SJSA1 (cell line): ENCODE measurements at places on chromosomes 7 and 10. TPM values are rescaled to one million over a fixed set of nuclear protein-coding genes. Genes with fewer than 3 reads are reported as not detected.

- H3K27ac ChIP-seq = peak overlapping the region; percentile 63
- peak; percentile 46 for DNase-seq
- H3K36me3 ChIP-seq = peaks cover 42% of the 10 kb centered on the region
- H3K4me3 ChIP-seq = peak overlapping the region; percentile 96
- H3K4me1 ChIP-seq = peaks cover 19% of the 10 kb centered on the region
Observed at GRCh38 chr7:157139111-157139809, 534 bp downstream of the UBE3C start.

GPR15LG gene
- not detected in 2 replicates for total RNA-seq

TAC1 gene
- total RNA-seq = not detected in 2 replicates

GRCh38 chr7:51238981-51239495, 77.6 kb downstream of the COBL start:
- H3K27me3 ChIP-seq = no peaks in the 10 kb centered on the region
- DNase-seq = no peak
- H3K27ac ChIP-seq = no peak overlapping the region
- no peak overlapping the region for H3K4me3 ChIP-seq
- no peaks in the 10 kb centered on the region for H3K4me1 ChIP-seq

DNA sequence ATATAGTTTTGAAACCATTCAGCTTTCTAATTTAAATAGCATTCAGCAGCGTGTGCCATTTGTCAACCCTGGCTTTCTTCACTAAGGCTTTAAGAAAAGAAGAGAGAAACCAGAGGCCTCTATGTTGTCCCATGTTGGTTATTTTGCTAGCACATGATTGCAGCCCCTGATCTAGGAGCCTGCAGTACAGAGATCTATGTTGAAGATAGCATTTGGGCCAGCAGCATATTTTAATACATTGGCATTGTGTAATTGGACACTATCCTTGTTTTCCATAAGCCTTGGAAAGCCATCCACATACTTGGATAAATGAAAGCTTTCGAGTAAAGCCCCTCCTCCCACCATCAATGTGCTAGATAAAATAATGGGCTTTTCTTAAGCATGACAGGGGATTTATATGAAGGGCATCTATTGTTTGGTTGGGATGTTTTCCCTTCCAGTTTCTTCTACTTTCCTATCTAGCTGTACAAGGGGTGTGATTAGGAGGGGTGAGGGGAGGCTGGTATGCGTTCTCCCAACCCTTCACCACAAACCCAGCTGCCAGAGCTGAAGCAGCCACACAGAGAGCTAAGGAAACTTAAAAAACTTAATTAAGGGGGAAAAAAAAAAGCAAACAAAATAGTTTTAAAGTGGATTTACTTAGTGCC, 23.1 kb upstream of the SDHAF3 start:
- H3K27me3 ChIP-seq = no peaks in the 10 kb centered on the region
- 0 out of 2 replicates have a peak, but pooled peaks cover 3% of the 10 kb centered on the region for H3K4me1 ChIP-seq
- no peak overlapping the region for H3K27ac ChIP-seq
- H3K36me3 ChIP-seq = no peaks in the 10 kb centered on the region
- no peak overlapping the region for H3K4me3 ChIP-seq

- peaks cover 16% of the 10 kb centered on the region for H3K4me1 ChIP-seq
- no peaks in the 10 kb centered on the region for H3K27me3 ChIP-seq
- no peaks in the 10 kb centered on the region for H3K36me3 ChIP-seq
- no peak overlapping the region for H3K4me3 ChIP-seq
- peak; percentile 74 for DNase-seq
Observed at GRCh38 chr7:24477398-24478136, 95.7 kb upstream of the PALS2 start.

DNA sequence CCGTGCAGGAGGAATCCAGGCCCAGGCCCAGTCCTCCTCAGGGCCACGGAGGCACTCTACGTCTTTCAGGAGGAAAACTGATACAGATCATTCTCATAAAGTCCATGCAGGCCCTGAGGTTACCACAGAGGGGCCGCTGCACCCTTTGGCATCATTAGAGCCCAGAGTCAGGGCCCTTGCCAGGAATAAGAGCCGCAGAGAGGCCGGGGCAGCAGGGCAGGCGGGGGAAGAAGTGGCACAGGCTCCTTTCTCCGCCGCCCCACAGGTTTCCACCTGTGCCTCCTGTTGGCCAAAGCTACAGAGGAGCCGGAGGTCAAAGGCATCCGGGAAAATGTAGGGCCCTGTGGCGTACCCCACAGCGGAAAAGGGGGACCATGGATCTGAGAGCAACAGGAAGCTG, 366.6 kb upstream of the SHH start:
- peaks cover 12% of the 10 kb centered on the region; the same call in 1 of the 2 replicates for H3K27me3 ChIP-seq
- no peak overlapping the region for H3K4me3 ChIP-seq
- H3K27ac ChIP-seq = no peak overlapping the region
- H3K36me3 ChIP-seq = no peaks in the 10 kb centered on the region
- no peak for DNase-seq

ADIRF gene
- total RNA-seq = not detected in 2 replicates

DNA sequence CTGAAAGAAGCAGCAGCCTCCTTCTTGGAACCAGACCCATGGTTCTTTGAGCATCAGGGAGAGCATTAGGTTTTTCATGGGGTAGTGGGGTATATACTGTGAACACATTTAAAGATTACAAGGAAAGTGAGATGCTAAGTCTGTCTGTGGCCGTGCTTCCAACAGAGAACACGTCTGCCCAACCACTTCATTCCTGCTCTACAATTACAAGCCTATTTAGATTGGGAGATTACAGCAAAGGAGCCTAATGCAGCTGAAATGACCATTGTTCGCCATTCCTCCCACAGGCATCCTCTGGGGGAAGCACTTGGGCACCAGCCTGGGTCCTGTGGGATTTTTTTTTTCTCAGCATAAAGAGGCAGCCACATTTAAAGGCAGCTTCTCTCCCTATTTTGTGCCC, 536.4 kb downstream of the XPNPEP1 start:
- no peak for DNase-seq
- no peaks in the 10 kb centered on the region for H3K4me1 ChIP-seq
- no peak overlapping the region for H3K4me3 ChIP-seq
- no peaks in the 10 kb centered on the region for H3K27me3 ChIP-seq
- H3K27ac ChIP-seq = no peak overlapping the region
- no peaks in the 10 kb centered on the region for H3K36me3 ChIP-seq

CCT6A gene
- 312 and 414 TPM in 2 replicates for total RNA-seq

DNA sequence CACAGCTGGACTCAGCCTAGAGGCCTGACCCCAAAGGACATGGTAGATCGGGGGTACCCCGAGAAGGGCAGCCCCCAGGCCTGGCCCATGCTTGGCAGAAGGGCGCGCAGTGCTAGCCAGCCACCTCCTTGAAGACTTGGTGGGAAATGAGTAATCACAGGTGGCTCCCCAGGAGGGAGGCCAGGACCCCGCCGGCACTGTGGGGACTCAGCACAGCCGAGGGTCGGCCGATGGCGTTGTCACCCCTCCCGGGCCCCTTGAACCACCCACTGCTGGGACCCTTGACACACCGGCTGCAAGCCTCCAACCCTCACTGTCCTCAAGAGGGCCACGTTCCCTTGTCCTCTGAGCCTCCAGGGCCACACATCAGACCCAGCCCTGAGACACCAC, 27.7 kb downstream of the ADGRA1 start:
- H3K4me3 ChIP-seq = no peak overlapping the region
- no peak for DNase-seq
- H3K36me3 ChIP-seq = no peaks in the 10 kb centered on the region
- no peaks in the 10 kb centered on the region for H3K4me1 ChIP-seq
- H3K27ac ChIP-seq = no peak overlapping the region

GRCh38 chr7:82594665-82595064, 151.1 kb upstream of the CACNA2D1 start:
- H3K36me3 ChIP-seq = no peaks in the 10 kb centered on the region
- no peaks in the 10 kb centered on the region for H3K4me1 ChIP-seq
- H3K27ac ChIP-seq = no peak overlapping the region

DNA sequence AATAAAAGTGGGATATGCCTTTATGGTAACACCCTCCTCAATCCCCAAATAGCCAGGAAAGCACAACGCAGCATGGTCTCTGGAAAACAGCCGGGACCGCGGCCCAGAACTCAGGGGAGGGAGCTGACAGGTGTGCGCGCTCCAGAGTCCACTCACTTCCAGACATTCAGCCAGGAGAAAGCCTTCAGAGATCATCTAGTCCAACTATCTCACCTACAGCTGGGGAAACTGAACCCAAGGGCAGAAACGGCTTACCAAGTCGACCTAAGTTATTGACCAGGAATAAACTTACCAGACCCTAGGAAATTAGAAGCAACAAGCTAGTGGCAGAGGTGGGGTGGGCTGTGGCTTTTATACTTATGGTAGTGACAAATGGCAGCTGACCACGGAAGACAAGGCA, 16.4 kb downstream of the GSDME start:
- no peaks in the 10 kb centered on the region for H3K27me3 ChIP-seq
- no peaks in the 10 kb centered on the region for H3K4me1 ChIP-seq

DNA sequence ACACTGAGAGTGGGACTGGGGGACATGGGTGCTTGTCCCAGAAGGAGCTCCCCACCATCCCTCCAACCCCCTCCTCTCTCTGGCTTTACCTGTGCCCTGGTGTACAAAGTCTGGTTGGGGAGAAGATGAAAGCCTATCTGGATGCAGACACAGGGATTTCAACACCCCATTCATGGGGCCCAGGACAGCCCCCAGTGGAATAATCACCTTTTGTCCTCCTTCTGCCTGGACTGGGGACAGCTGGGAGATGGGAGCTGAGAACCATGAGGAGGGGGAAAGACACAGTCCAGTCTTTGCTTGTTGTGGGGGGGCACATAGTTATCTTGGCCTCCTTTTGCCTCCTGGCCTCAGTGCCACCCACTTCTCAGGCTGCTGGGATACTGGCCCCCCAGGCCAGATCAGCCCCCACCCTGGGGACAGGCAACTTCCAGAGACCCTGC, 1.4 kb downstream of the SSC4D start:
- H3K27me3 ChIP-seq = no peaks in the 10 kb centered on the region
- no peaks in the 10 kb centered on the region for H3K36me3 ChIP-seq
- H3K4me1 ChIP-seq = no peaks in the 10 kb centered on the region
- DNase-seq = no peak

CCDC3 gene
- total RNA-seq = 12.4 and 21.3 TPM in 2 replicates

- peaks cover 74% of the 10 kb centered on the region for H3K4me1 ChIP-seq
- no peaks in the 10 kb centered on the region for H3K27me3 ChIP-seq
- DNase-seq = peak; percentile 88
- H3K4me3 ChIP-seq = peak overlapping the region; percentile 81
- peaks cover 41% of the 10 kb centered on the region for H3K36me3 ChIP-seq
Observed at GRCh38 chr10:100997360-100998182, 2.0 kb upstream of the LZTS2 start.

ACBD7 gene
- 7.3 and 9.1 TPM in 2 replicates for total RNA-seq

ANKRD26 gene
- total RNA-seq = 7.4 and 14.3 TPM in 2 replicates

DNA sequence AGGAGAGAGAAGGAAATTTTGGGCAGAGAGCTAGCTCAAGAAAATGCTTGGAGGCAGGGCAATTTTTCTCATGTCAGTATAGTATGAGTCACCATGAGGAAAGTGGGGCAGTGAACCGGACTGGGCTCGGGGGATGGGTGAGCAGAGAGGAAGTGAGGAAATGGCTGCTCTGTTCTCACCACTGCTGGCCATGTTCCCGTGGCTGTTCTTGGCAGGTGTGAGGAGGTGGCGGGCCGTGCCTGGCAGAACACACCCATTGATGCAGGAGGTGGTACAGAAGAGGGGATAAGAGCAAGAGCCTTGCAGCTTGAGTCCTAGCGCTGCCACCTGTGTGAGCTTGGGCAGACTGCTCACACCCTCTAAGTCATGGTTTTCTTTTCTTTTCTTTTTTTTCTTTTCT, 304.4 kb upstream of the LYZL1 start:
- H3K4me3 ChIP-seq = no peak overlapping the region
- H3K4me1 ChIP-seq = peaks cover 21% of the 10 kb centered on the region
- no peaks in the 10 kb centered on the region for H3K36me3 ChIP-seq
- H3K27me3 ChIP-seq = no peaks in the 10 kb centered on the region

- H3K27ac ChIP-seq = no peak overlapping the region
- no peak for DNase-seq
- H3K36me3 ChIP-seq = no peaks in the 10 kb centered on the region
- H3K4me3 ChIP-seq = no peak overlapping the region
- H3K27me3 ChIP-seq = 0 out of 2 replicates have a peak, but pooled peaks cover 6% of the 10 kb centered on the region
Observed at GRCh38 chr7:132377703-132378584, 198.3 kb downstream of the PLXNA4 start.

DNA sequence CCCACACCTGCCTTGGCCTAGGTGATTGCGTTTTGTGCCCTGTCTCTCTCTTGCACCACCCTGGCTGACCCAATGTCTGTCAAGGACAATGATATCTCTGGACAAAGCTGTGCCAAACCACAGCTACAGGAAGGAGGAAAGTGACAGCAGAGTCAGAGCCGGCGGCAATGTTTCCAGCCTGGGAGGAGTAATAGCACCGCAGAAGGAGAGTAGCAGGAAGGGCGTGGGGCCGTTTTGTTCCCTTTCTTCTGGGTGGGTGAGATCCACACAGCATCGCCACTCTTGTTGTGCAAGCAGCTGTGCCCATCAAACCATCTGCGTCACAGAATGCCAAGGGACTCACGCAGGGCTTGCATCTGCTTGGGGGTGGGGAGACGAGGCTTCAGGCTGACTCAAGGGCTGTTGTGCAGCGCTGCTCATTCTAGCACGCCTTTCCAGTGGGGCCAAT, 341.6 kb upstream of the AUTS2 start:
- H3K27ac ChIP-seq = no peak overlapping the region
- no peaks in the 10 kb centered on the region for H3K27me3 ChIP-seq
- no peak overlapping the region for H3K4me3 ChIP-seq
- DNase-seq = no peak

DNA sequence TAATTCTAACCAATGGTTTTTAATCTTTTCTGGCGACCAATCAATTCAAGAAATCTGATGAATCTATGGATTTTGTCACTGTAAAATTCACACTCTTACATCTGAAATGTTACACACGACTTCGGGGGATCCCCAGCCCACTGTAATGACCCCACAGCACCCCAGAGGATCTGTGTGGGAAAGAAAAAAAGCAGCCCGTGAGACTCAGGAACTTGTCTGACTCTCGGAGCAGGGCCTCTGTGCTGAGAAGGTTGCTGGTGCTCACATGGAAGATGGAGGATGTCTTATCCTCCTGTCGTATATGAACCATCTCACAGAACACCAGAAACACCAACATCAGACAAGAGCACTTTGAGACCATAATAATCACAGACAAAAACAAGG, 228.4 kb upstream of the INHBA start:
- H3K36me3 ChIP-seq = no peaks in the 10 kb centered on the region
- no peak overlapping the region for H3K27ac ChIP-seq
- no peak for DNase-seq
- H3K27me3 ChIP-seq = no peaks in the 10 kb centered on the region
- H3K4me1 ChIP-seq = peaks cover 11% of the 10 kb centered on the region

PRSS1 gene
- total RNA-seq = not detected in 2 replicates

ANXA11 gene
- 76.9 and 114 TPM in 2 replicates for total RNA-seq

- peaks cover 7% of the 10 kb centered on the region for H3K4me1 ChIP-seq
- DNase-seq = no peak
- H3K27ac ChIP-seq = no peak overlapping the region
- H3K36me3 ChIP-seq = no peaks in the 10 kb centered on the region
- no peaks in the 10 kb centered on the region for H3K27me3 ChIP-seq
Observed at GRCh38 chr7:30005464-30005863, 15.9 kb upstream of the SCRN1 start.
